ENCODE measurements at places on chromosomes 4 and X.

GRCh38 chr4:81622474-81623184, 150.9 kb upstream of the RASGEF1B start:
- no peak for DNase-seq

GRCh38 chr4:168811207-168811606, 198.8 kb downstream of the CBR4 start:
- no peak for DNase-seq

- DNase-seq: no peak
These were observed 7.8 kb downstream of the HMGB3 start for GRCh38 chrX:150990910-150991309.

- peak; percentile 75 for DNase-seq
These were observed at the start of gene IL15 for GRCh38 chr4:141636082-141636770. Gene IL15 (plus strand): TSS chr4:141636583. CDS start chr4:141719465, 82,882 bp downstream.

DNA sequence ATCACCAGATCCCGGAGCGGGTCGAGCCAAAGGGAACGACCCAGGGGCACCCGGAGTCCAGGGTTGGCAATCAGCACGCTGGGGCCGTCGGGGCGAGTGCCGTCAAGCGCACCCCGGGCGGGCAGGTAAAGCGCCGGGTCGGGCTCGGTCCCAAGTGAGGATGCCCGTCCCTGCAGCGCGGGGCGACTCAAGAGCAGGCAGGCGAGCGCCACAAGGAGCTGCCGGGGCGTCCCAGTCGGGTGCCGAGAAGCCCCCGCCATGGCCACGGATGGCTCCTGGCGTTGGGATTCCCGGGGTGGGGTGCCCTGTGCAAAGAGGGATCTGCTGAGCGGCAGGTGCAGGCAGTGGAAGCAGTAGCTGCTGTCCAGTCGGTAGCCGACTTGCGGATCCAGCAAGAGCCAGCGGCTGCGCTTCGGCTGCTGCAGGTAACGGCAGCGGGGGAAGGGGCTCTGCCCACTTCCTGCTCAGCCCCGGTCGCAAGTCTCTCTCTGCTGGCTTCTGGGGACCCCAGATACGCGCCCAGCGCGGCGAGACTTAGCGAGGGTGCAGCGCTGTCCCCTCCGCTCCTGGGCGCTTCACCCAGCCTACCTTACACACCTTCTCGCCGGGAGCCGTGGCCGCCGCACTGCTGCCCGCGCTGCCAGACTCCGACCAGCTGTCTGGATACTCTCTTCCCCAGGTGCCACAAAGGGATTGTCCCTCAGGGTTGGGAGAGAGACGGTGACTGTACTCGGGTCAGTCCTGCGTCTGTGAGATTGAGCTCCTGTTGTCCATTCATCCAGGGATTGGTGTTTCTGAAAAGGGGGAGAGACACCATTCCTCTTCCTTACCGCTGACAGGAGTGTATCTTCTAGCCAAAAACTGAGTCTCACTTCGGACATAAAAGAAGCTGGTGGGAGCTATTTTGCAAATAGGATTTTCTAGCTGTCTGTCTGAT, at the start of gene FREM3:
Gene FREM3, minus strand, starts transcription at position 260 of the 937 bp plus-strand sequence. Its CDS starts 0 bp downstream, at position 260.
- DNase-seq: no peak

GRCh38 chrX:72001471-72001870, 90.8 kb downstream of the NHSL2 start:
- DNase-seq: no peak

GRCh38 chr4:26885912-26886274, 25.3 kb downstream of the STIM2 start:
- DNase-seq: no peak

- peak; percentile 7 for DNase-seq
These were observed 18.0 kb downstream of the GABRB1 start for GRCh38 chr4:47049347-47049746.

- DNase-seq: no peak
These were observed 2344.1 kb downstream of the PCDH7 start for GRCh38 chr4:33064238-33064637.

- DNase-seq: peak; percentile 79
These were observed 325.5 kb downstream of the BCOR start for GRCh38 chrX:39772057-39772832.

DNA sequence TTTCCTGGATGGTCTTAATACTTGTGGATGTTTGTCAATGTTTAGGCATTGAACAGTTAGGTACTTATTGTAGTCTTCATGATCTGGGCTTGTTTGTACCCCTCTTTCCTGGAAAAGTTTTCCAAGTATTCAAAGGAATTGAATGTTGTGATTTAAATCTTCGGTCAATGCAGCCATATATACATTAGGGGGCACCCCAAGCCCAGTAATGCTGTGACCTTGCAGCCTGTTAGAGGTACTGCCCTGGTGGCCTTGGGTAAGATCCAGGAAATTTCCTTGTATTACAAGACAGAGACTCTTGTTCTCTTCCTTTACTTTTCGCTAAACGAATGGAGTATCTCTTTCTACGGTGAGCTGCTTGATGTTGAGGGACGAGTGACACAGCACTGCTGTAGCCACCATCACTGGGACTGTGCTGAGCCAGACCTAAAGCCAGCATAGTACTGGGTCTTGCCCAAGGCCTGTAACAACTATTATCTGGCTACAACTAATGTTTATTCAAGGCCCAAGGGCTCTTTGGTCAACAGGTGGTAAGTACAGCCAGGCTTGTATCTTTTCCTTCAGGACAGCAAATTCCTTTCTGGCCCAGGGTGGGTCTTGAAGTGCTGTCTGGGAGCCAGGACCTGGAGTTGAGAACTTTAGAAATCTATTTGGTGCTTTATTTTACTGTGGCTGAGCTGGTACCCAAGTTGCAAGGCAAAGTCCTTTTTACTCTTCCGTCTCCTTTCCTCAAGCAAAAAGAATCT, 118.3 kb upstream of the ATOH1 start:
- no peak for DNase-seq

DNA sequence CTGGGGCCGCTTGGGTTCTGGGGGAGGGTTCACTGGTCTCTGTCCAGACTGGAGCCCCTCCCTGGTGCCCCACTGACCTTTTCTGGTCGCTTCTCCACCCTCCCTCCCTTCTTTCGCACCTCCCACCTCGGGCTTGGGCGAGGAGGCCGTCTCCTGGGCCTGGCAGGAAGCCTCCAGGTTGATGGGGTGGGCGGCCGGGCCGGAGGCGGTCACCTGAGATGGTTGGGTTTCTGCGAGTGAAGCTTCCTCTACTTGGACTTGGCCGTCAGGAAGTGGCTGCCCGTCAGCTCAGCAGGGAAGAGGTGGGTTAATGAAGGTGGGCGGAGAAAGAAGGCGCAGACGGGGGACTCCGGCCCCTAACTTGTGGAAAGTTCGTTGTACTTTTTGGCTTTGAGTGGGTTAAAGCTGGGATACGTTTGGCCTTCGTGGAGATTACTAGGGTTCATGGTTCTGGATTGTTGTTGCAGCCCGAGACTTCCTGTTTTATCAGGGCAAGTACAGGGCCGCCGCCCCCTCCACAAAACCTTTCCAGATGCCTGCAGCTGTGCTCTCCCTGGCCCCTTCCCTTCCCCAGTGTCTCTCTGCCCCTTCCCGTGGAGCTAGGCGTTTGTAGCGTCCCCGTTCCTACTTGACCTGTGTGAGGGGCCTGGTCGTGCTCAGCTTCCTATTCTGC, 1.2 kb downstream of the AKAP17A start:
- DNase-seq: peak; percentile 35

GRCh38 chr4:98657531-98658286, 702 bp downstream of the TSPAN5 start:
- DNase-seq: peak; percentile 70

- DNase-seq: no peak
These were observed 5.1 kb upstream of the SLC25A6 start for GRCh38 chrX:1397001-1397400.

DNA sequence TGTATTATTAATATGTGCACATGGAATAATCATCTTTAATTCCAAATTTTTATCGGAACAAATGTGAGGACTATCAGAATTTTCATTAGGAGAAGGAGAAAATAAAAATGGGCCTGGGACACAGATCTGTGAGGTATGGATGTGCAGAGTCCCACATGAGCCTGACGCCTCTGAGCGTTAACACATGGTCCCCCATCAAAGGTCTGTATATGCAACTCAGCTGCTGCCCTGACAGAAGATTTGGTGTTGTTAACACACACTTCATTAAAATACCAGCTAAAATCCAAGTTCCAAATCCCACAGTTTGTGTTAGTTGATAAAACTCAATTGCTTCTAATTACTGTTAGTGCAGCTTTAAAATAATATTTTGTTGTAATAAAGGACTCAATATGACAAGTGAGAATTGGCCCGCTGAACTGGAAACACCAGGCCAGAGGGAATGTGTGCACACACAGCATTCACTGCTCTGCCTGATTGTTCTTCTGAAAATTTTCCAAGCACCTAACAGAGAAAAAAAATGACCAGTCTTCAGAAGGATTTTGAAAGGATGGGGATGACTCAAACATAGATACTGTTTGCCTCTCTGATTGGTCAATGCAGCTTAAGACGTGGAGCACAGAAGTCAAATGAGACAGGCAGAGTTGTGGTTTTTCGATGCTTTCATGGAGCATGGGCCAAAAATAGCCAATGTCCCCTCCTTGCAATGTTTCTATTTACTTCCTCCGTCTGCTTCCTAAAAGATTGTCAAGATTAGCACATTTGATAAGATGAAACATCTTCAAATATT, 266.6 kb downstream of the NKX6-1 start:
- DNase-seq: no peak

DNA sequence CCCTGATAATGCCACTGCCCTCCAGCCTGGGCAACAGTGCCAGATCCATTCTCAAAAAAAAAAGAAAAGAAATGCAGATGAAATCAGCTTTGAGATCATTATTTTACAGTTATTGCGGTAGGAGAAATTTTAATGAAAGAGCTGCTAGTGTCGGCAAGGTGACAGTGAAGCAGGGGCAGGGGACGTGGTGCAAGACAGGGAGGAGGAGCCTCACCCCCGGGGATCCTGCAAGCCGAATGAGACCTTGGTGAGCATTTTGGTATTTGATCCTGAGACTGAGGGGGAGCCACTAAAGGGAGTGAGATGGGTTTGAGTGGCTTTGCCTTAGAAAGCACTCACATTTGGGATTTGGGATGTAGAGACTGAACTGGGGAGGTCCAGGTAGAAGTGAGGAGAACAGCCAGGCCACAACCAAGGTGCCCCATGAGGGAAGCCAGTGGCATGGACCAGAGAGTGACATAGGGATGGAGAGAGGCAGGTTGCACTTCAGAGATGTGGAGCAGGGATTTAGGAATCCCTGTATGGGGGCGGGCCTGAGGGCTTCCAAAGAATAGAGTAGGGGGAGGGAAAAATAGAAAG, 23.6 kb downstream of the RBM10 start:
- DNase-seq: no peak

- no peak for DNase-seq
These were observed 4.8 kb downstream of the SH3BP2 start for GRCh38 chr4:2797545-2798305.

DNA sequence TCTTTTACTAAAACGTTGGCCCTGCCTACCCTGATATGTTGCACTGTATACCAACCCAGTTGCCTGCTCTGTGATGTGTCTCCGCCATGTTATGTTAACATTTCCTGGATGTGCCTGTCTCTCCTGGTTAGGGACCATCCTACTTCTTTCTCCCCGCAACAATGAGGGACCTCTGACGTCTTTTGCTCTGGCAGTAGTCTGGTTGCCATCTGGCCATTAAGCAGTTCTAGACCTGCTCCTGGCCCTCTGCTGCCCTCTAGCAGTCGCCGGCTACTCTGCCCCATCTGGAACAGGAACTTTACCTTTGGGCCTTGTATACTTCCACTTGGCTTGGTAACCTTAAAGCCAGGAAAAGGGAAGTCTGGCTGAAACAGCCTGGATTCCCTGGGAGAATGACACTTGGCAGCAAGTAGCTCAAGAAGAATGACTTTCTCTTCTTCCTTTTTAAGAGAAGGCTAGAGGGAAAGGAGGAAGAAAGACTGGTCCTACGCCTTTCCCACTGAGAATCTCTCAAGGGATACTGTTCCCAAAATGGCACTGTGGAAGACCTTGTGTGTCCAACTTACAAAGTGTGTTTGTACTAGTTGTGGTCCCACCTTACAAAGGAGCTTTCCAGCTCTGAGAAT, 63.5 kb downstream of the GPC3 start:
- peak; percentile 31 for DNase-seq

GRCh38 chrX:72685018-72685417, 29.1 kb downstream of the PHKA1 start:
- DNase-seq: no peak

DNA sequence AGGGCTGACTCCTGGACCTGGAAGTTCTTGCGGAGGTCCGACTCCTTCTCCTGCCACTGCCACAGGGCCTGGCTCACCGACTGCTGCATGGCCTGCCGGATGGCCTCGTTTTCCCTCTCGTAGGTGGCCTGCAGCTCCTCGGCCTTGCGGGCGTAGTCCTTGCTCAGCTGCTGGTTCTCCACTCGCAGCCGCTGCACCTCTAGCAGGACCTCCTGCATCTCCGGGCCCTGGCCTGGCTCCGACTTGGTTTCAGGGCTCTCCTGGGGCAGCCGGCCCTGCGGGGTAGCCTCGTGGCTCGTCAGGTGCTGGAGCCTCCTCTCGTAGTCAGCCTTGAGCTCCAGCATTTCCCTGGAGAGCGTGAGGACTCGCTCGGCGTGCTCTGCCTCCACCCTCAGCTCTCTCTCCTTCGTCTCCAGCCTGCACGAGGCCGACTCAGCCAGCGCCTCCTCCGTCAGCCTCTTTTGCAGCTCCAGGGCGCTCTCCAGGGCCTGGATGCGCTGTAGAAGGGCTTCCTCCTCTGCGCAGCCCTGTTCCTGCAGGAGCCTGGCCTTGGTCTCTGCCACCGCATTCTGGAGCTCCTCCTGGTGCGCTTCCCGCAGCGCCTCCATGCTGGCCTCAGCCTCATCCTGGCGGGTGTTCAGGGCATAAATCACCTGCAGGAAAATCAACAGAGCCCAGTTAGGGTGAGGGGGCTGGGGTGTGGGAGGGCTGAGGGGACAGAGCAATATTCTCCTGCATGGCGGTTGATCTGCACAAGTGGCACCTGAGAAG, 72.2 kb downstream of the FAM184B start:
- no peak for DNase-seq

DNA sequence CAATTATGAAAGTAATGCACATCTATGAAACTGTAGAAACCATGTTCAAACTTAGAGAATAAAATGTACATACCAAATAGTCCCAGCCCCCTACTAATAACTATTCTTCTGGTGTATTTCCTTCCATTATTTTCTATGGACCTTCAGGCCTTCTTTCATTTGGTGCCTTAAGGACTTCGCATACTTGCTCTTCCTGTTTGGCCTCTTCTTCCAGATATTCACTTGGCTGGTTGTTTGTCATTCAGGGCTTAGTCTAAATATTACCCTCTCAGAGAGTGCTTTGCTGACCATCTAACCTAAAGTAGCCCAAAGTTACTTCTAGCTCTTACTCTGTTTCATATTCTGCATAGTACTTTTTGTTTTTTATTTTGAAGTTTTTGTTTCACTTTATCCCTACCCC, 70.3 kb upstream of the ARMCX2 start:
- DNase-seq: no peak

GRCh38 chr4:76867880-76868655, 29.9 kb downstream of the SOWAHB start:
- no peak for DNase-seq

- DNase-seq: peak; percentile 66
These were observed 35.0 kb upstream of the CCKAR start for GRCh38 chr4:26525136-26525770.

GRCh38 chr4:140351093-140352075, 22.1 kb upstream of the SCOC start:
- no peak for DNase-seq

All from iris pigment epithelial cell (primary cell).